ENCODE measurements at places on chromosomes 6 and 20.

DNA sequence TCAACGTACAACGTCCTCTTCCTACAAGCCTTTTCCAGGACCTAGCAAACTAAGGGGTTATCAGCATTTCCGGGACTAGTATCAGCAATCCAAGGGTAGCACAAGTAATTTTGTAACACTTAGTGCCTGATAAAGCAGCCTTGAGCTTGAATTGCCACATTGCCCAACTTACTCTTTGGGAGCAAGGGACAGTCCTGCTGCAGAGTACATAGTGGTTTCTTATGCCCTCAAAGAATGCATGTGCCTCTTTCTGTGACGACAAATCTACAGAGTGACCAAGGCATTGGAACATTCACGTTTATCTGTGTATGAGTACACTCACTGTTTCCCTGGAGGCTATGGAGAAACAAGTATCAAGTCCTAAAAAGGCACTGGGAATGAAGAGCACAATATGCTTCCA, 3.2 kb upstream of the ID4 start:
- no peak for DNase-seq

- DNase-seq: no peak
These were observed 4.2 kb downstream of the PHIP start for GRCh38 chr6:79073888-79074287.

DNA sequence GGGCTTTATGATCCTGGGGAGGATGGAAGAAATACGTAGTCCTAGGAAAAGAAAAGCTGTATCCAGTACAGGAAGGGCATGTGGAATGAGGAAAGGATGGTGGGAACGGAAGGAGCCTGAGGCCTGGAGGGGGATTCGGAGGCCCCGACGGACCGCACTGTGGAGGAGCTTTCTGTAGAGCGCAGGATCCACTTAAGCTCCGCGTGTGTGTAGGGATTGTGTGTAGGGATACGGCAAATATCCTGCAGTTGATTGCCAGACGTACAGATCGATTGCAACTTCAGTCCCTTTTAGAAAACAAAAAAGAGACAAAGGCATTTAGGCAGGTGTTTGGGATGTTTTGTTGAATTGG, 32.6 kb upstream of the JAG1 start:
- DNase-seq: no peak

- DNase-seq: no peak
These were observed 427.3 kb upstream of the CITED2 start for GRCh38 chr6:139801571-139802321.

DNA sequence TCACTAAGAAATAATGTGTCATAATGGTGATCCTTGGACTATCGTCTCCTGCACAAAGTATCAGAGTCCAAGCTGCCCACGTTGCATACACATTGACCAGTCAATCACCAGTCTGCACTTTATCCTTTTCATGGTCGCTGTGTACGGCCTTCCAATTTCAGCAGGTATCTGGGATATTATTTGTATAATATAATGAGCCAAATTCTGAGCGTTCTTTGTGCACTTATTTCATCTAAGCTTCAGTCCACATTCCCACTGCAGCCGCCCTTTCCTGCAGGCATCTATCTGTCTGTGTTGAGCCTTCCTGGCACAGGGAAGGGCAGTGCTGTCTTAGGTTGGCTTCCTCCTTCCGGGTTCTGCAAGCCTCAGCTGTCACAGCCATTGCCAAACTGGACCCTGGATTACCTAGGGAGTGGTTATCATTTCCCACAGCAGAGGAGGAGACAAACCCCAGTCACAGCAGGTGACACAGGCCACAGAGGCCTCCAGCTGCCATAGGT, 174.3 kb downstream of the TTLL2 start:
- DNase-seq: no peak

DNA sequence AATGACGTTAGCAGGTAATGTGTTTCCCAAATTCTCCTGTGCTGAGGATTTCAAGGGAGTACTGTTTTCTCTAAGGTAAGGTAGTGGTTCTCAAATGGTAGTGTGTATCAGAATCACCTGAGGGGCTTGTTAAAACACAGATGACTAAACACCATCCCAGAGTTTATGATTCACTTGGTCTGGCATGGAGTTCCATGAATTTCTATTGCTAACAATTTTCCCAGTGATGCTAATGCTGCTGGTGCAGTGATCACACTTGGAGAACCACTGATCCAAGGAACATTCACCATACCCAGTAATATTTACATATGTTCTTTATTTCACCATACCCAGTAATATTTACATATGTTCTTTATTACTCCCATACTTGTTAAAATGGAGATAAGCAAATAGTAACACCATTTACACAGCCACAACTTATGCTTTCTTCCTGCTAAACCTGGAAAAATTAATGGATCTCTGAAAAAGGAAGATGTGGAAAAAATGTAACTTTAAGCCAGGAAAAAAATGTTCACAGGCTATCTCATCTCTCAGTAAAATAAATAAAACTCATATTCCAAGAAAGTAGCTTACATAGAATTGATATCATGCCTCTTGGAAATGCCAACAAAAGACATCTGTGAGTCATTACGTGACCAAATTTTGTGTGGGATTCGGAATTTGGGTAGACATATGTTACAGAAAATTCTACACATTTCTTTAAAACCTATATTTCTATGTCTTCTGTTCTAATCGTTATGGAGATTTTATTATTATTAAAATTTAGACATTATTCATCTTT, 129.5 kb downstream of the MMUT start:
- DNase-seq: no peak

GRCh38 chr6:168125429-168126001, 46.5 kb upstream of the FRMD1 start:
- peak; percentile 63 for DNase-seq

GRCh38 chr6:132259070-132259469, 142.2 kb downstream of the MOXD1 start:
- no peak for DNase-seq

DNA sequence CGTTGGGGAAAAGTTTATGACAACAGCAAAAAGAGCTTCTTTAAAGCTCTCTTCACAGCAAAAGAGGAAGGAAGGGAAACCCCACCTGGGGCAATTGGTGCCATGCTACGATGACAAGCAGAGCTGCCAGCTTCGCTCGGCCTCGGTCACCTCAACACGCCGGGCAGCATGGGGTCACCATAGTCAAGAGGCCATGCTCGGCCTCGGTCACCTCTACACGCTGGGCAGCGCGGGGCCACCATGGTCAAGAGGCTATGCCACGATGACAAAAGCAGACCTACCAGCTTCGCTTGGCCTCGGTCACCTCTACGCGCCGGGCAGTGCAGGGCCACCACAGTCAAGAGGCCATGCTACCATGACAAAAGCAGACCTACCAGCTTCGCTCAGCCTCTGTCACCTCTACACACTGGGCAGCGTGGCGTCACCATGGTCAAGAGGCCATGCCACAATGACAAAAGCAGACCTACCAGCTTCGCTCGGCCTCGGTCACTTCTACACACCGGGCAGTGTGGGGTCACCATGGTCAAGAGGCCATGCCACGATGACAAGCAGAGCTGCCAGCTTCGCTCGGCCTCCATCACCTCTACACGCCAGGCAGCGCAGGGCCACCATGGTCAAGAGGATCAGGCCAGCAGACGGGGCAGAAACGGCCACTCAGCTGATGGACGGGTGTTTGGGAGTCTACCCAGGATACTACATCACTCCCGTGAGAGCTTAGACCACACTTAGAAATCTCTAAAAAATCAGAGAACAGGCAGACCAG, 12.1 kb downstream of the APMAP start:
- DNase-seq: peak; percentile 77

Data from spleen (tissue), 13 donors.